ENCODE measurements at places on chromosomes 16 and 17.

- peak; percentile 74 for DNase-seq
These were observed 102.2 kb downstream of the TRIM37 start for GRCh38 chr17:59004338-59005111.

GRCh38 chr17:50805486-50805885 lies 29.9 kb upstream of the WFIKKN2 start:
- no peak for DNase-seq

GRCh38 chr16:48609652-48610029 lies 339 bp downstream of the N4BP1 start:
- DNase-seq, result peak; percentile 53

GRCh38 chr16:71367241-71367976 lies 8.9 kb downstream of the CALB2 start:
- peak; percentile 47 for DNase-seq

- no peak for DNase-seq
These were observed 99.7 kb downstream of the CMIP start for GRCh38 chr16:81544261-81544660.

- no peak for DNase-seq
These were observed 40.3 kb upstream of the FAM20A start for GRCh38 chr17:68641276-68642117.

DNA sequence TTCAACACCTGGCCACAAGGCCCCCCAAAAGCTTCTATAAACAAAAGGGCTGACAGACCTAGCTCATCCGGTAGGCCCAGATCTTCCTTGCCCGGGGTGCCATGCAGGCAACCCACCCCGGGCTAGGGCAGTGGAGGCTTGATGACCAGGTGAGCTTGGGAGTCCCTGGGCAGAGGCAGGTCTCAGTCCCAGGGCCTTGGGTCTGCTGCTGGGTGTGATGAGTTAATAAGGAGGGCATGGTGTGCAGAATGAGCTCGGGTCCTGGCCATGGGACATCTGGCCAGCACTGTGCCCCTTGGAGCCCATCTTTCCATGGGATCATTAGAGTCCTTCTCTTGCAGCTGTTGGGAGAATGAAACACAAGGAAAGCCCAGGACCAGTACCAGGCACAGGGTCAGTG lies 20.2 kb upstream of the MPRIP start:
- no peak for DNase-seq

DNA sequence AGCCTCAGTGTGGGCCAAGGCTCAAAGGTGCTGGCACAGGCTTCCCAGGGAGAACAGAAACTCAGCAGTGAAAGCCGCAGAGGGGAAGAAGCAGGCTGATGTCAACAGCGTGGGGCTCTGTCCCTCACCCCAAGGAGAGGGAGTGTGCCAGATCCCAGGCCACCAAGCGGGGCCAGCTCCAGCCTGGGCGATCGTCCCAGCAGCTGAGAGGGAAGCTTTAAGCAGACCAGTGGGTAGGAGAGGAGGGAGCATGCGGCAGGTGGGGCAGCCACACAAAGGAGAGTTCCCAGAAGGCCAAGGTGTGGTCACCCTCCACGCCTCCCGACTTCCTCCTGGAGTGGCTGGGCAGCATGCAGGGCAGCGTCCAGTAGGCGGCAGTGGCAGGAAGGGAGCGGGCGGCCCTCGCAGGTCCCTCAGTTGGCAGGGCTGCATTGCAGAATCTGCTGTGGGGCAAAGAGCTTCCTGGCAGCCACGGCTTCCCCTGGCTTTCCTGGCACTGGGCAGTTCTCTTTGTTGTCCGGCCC lies 6.0 kb downstream of the SYNGR2 start:
- no peak for DNase-seq

GRCh38 chr16:12613131-12613991 lies 190.3 kb downstream of the CPPED1 start:
- peak; percentile 66 for DNase-seq

DNA sequence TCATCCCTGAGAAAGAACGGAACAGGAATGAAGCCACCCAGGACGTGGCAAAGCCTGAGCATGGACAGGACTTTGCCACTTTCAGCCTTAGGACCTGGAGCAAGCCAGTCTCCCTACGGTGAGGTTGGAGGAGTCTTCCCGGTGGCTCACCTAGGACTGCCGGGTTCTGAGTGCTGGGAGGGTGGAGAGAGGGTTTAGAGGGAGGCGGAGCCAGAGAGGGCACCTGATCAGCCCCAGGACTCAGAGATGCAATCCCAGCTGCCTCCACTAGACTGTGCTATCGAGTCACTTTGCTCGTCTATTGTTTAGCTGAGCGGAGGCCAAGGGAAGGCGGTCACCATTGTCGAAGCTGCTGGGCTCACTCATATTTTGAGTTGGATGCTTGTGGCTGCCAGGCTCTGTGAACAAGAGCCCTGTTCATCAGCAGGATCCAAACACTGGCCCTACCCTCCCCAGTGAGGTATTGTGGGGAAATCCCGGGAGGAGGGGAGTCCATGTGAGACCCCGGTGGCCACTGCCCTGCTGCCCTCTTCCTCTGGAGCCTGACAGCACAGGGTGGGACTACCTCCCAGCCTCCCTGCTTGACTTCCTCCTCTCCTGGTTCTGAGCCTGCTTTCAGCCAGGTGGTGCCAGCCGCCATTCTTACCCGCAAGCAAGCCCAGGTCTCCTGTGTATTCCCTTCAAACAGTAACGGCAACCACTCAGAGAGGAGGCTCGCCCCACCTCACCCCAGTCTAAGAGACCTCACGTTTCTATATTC lies 7.0 kb downstream of the KRT14 start:
- DNase-seq, result peak; percentile 82

DNA sequence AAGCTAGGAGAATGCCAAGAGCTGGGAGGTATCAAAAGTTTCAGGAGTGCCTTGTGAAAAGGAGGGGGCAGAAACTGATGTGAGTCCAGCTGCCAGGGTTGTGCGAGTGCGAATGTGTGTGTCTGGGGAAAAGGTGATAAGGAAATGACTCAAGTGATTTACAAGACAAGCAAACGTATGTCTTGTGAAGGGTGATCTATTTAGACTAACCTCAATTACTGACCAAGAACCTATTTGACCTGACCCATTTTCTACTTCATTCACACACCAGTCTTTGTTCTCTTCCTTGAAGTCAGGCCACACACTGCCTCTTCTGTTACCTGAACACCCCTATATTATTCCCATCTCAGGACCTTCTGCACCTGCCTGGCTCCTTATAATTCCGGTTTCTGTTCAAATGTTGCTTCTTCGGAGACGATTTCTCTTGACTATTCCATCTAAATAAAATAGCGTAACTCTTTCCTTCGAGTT lies 1.0 kb downstream of the GDE1 start:
- peak; percentile 42 for DNase-seq

- DNase-seq, result no peak
These were observed 10.5 kb downstream of the PER1 start for GRCh38 chr17:8141741-8142140.

- no peak for DNase-seq
These were observed 108.3 kb upstream of the ZNF750 start for GRCh38 chr17:82948081-82948511.

DNA sequence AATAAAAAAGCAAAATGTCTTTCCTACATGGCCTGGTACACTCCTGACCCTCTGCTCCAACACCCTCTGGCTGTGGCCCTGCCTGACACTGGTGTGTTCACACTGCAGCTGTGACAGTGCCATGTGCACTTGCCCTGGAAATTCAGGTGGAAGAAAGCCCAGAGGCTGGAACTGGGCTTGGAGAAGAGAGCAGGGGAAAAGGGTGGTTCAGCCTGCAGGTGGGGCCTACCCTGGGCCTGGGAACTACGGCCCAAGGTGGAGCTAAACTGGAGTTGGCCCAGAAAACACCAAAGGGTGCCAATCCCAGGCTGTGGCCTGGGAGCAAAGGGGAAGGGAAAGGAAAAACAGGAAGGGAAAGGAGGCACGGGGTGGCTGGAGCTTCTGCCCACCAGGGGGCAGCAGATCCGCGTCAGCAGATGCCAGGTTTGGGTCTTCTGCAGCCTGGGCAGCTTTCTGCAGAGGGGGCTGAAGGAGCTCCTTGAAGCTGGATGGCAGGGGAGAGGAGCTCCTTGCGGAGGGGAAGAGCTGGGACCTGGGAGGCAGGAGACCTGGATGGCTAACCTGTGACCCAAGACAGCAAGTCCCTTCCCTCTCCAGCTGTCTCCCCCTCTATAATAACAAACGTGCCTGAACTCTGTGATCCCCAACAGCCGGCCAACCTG lies 15.4 kb upstream of the CTCF start:
- DNase-seq, result peak; percentile 74

DNA sequence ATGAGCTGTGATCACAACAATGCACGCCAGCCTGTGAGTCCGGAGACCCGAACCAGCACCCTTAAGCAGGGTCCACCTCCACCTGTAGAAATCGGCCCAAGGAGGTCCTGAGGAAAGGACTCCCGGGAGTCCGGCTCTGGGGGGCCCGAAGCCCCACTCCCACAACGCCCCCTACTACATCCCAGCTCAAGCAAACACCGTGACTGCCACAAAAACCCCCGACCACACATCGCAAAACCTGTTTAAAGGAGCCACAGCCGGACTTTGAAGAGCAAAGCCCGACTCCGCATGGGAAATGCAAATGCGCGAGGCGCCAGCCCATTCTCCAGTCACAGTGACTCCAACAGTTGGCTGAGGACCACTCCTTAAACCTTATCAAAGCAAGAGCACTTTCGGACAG lies 682.4 kb downstream of the KCNJ18 start:
- DNase-seq, result no peak

- peak; percentile 22 for DNase-seq
These were observed 79.9 kb downstream of the GPRC5B start for GRCh38 chr16:19804538-19805323.

- DNase-seq, result no peak
These were observed 51.1 kb upstream of the MEAK7 start for GRCh38 chr16:84555418-84556196.

- no peak for DNase-seq
These were observed 502 bp downstream of the SMPD3 start for GRCh38 chr16:68447653-68448359.

- DNase-seq, result no peak
These were observed 28.1 kb downstream of the BANP start for GRCh38 chr16:87979352-87979751.

DNA sequence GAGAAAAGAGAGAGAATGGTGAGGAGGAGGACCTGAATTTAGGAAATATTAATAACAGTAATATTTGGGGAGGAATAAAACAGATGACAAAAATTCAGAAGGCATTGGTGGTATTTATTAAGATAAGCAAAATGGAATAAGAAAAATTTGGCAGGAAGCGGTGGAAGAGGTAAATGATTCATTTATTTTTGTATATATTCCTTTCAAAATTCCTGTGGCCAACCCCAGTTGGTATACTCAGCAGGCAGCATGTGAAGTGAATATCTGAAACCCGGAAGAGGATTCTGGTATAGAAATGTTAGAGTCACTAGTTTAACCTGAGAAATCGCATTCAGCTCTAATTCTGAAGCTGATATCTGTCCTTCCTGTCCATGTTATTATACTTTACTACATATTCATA lies 792.0 kb downstream of the KCNJ2 start:
- no peak for DNase-seq

DNA sequence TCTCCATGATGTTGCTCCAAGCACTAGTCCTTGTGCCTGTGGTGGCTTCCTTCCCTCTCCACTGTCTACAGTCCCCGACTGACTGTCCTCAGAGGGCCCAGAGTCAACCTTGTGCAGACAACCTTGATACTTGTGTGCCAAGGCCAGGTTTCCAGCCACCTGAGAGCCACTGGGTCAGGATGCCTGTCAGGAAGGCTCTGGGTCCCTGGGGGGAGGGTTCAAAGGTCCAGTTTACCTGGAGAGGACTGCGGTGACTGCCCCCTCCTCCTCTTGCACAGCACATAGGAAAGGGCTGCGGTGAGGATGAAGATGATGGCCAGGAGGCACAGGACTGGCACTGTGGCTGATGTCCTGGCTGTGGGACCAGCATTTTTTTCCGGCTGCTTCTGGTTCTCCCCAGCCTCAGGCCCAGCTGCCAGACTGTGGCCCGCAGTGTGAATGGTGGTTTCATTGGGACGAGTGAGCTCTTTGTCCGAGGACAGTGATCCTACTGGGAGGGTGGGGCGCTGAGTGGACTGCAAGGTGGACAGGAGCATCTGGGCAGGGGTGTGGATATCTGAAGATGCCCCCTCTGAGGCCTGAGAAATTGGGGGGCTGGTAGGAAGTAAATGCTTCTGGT lies 3.7 kb downstream of the MED11 start:
- no peak for DNase-seq

DNA sequence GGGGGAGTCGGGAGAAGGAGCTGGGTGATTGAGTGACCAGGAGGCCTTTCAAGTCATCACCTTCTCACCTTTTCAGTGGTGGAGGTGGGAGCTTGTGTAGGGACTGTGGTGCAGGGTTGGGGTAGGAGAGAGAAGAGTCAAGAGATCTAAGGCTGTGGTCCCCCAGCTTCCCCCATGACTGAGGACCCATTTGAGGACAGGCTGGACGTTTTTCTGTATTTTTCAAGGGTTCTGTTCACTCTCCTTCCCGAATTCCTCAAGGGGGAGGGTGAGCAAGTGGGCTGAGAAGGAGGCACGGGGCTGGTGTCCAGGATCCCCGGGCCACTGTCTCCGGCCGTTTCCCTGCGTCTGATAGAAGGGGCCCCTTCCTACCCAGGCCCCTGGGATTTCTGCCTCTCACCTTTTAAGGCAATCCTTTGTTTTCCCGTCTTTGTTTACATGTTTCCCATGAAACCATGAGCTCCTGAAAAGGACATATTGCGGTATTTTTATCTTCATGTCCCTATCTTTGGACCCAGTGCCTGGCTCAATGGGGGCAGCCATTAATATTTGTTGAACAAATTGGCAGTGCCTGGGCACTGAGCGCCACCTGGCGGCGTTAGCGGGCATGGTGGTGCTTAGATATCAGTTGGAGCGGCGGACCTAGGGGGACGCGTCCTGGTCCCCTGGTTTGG lies 9.2 kb upstream of the CD300A start:
- peak; percentile 73 for DNase-seq

DNA sequence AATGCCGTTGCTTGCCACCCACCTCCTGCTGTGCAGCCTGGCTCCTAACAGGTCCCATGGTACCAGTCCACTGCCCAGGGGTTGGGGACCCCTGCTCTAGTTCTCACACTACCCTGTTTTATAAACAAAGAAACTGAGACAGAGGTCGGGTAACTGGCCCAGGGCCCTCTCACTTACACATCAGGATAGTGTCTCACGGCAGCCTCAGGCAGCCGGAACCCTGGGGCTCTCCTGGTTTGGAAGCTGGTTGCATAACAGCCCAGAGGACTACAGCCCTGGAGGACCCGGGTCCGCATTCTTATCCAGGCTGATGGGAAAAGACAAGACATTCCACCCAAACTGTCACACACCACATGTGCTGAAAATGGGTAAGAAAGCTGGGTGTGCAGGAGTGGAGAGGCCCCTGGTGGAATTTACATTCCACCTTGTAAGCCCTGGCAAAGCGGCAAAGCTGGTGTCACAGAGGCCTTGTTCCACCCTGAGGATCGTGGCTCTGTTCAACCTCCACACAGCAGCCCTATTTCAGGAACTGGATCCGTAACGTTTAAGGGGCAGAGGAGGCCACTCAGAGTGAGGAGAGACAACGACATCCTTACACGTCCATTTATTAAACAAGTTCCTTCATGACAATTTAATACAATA lies 9.8 kb downstream of the CMTM3 start:
- no peak for DNase-seq

GRCh38 chr16:11980136-11980844 lies 3.8 kb downstream of the SNX29 start:
- DNase-seq, result no peak
